ENCODE measurements at places on chromosomes 11 and 22.

- no peak for DNase-seq
These were observed 39.6 kb downstream of the NEU3 start for GRCh38 chr11:75028321-75028720.

GRCh38 chr22:37776639-37777005, 31.1 kb upstream of the GCAT start:
- DNase-seq, result no peak

- no peak for DNase-seq
These were observed 1575.6 kb upstream of the RAG2 start for GRCh38 chr11:38173676-38174075.

DNA sequence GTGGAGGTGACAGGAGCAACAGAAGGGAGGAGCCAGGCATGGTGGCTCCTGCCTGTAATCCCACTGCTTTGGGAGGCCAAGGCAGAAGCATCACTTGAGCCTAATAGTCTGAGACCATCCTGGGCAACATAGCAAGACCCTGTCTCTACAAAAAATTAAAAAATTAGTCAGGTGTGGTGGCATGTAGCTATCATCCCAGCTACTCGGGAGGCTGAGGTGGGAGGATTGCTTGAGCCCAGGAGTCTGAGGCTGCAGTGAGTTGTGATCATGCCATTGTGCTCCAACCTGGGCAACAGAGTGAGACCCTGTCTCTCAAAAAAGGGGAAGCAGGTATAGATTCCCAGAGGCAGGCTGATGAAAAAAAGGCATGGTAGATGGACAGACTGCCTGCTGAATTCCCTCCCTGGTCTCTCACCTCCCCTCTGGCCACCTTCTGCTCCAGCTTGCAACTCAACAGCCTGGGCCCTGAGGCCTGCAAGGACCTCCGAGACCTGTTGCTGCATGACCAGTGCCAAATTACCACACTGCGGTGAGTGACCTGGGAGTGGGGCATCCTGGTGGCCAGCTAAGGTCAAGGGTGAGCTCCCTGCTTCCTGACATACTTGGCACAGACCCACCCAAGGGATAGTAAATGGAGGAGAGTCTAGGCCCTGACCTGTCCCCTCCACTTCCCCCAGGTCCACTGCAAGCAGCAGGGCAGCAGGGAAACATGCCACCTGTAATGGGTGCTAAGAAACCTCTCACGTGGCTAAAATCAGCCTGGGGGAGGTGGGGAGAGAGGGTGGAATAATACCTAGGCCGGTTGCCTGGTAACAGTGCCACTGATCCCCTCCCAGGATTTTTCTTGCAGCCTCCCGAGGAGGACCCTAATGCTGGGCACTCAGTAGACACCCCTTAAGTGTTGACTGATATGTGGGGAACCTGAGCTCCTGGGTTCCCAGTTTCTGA, 4.3 kb upstream of the NHERF4 start:
- no peak for DNase-seq

DNA sequence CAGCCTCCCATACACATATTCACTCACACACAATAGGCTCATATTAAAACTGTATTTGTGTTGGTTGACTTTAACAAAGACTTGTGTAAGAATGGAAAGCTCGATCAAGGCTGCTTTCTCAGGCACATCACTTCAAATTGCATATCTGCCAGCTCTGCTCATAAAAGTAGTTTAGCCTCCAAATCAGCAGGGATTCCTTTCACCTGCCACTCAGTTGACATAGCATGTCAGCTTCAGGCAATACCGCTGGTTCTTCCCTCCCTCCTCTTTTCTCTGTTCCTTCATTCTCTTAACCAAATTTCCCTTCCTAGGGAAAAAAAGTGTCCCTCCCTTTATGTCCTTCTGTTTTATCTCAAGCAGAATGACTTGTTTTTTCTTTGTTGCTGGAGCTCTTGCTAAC, 450.4 kb upstream of the LARGE1 start:
- no peak for DNase-seq

- DNase-seq, result no peak
These were observed 32.4 kb downstream of the JAM3 start for GRCh38 chr11:134101282-134101681.

DNA sequence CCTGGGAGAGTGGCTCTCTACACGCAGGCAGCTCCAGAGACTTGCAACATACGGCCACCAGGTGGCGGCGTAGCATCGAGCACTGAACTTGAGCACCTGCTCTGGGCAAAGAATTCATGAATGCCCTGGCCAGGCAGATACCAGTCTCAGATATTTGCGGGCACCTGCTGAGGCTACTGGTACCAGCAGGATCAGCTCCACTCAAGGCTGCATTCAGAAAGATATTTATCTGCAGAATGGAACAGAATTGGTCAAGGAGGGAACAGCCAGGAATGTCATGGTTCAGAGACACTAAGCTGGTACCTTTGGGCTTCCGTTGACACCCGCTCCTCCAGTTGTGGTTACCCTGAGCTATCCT, 10.8 kb upstream of the CCDC86 start:
- peak; percentile 50 for DNase-seq

DNA sequence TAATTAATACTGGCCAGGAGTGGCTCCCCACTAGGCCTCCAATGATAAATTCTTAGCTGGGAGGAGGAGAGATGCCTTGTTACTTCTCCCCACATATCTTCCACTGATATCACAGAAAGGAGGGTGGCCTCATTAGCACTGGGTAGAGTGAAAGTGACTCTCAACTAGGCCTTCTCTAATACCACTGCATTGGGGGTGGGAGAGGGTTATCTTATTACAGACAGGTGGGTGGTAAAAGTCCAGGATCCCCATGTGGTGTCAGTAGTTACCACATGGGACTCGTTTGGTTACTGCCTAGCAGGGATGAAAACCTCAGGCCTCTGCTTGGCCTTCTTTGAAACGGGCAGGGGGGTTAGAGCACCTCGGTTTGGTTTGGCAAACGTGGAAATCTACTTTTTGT, 167.3 kb downstream of the UVRAG start:
- no peak for DNase-seq

DNA sequence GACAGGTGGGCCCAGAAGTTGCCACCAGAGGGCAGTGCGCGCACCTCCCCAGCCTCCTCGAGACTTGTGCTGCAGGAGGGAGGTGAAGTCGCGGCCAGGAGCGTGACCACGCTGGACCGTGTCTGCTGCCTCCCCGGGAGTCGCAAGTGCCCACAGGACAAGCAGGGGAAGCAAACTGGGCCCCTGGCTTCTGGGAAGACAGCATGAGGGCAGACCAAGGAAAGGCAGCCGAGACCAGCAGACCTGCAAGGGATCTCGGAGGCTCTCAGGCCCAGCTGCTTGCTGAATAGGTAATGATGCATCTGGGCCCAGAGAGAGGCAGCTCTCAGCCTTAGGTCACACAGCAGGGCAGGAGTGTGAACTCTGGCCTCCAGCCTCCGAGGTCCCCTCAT, 17.0 kb upstream of the IL2RB start:
- DNase-seq, result peak; percentile 56

GRCh38 chr11:122645847-122646246, 9.7 kb upstream of the UBASH3B start:
- no peak for DNase-seq

DNA sequence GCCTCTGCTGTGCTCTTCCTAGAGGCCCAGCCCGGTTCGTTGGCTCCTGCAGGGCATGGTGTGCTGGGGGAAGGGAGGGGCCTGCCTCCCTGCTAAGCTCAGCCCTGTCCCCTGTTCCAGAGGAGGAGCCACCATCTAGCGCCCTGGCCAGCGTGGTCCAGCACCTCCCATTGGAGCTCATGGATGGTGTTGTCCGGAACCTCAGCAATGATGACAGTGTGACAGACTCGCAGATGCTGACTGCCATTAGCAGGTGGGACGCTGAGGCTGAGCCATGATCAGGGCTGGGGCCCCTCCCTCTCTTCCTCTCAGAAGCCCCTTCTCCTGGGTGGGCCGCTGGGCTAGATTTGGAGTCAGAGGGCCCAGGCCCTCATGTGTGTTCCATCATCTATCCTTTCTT, 9.1 kb downstream of the USP35 start:
- no peak for DNase-seq

- no peak for DNase-seq
These were observed 493.3 kb downstream of the BUD13 start for GRCh38 chr11:116279511-116279910.

DNA sequence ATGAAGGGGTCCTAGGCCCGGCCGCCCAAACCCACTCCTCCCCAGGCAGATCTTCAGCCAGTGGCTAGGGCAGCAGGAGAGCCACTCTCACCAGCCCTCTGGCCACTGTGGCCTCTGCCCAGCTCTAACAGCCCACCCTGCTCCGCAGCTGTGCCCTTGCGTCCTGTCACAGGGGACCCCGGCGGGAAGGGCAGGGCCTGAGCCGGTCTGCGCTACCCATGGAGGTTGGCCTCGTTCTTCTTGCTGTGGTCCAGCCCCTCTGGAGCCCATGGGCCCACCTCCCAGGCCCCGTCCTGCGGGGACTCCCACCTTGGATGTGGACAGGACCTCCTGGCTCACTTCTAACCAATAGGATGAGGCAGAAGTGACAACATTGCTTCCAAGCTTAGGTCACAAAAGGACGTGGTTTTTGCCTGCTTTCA, 38.3 kb upstream of the TH start:
- DNase-seq, result no peak

DNA sequence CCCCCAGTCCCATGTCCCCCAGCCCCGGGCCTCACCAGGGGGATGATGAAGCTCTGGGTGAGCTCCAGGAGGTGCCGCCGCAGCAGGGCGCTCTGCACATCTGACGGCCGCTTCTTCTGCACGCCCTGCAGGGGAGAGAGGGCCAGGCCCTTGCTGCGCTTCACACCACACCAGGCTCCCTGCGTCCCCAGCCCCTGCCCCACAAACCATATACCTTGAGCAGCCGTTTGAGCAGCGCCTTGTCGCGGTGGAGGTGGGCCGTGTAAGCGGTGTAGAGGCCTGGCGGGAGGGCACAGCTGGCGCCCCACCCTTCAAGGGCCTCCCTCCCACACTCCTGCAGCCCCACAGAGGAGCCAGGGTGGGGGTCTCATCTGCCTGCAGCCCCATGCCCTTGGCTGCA, 6.2 kb upstream of the PLXNB2 start:
- DNase-seq, result no peak

DNA sequence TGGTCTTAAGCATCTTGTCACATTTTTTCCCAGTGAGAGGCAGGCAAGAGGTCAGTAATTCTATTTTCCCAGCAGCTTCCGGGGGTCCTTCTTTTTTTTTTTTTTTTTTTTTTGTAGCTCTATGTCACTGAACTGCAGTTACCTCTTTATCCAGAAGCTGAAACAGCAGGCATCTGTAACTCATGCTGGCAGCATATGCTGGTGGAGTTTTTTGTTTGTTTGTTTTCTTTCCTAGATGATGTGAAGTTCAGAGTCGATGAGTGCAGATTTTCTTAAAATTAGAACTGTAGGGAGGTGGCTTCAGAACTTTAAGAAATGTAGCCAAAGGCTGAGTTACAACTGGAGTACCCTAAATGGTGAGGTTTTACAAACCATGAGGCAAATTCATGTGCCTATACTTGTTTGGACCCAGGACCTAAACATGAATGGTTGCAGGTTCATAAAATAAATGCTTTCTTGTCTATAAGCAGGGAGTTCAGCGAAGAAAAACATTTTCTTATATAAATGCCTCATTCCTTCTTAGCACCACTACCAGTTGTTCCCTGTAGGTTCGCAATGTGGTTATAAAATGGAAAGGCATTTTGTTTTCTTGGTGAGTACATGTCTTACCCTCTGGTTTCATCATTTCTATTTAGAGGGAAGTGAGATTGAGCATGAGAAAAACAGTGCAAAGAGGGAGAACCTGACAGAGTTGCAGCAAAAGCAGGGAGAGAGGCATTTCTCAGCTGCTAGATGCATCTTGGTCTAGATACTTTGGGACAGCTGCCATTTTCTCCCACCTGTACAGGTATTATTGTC, 84.0 kb downstream of the TRIM44 start:
- peak; percentile 79 for DNase-seq

- peak; percentile 44 for DNase-seq
These were observed 10.8 kb downstream of the PPFIBP2 start for GRCh38 chr11:7524462-7525235.

DNA sequence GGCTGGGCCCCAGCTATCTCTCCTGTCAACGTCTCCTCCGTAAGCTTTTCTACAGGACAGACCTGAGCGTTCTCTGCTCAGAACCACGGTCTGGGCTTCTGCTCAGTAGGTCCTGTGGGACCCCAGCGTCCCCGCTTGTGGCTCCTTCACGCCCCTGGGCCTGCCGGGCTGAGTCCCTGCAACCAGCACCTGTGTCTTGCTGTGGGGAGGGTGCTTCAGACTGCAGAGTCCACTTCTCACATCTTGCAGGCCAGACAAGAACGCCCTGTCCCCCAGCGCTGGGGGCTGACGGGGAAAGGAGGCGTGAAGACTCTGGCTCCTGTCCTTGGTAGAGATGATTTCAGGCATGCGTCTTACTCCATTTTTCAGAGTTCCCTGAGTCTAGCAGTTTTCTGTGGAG, 1480.8 kb downstream of the BRD1 start:
- DNase-seq, result no peak

DNA sequence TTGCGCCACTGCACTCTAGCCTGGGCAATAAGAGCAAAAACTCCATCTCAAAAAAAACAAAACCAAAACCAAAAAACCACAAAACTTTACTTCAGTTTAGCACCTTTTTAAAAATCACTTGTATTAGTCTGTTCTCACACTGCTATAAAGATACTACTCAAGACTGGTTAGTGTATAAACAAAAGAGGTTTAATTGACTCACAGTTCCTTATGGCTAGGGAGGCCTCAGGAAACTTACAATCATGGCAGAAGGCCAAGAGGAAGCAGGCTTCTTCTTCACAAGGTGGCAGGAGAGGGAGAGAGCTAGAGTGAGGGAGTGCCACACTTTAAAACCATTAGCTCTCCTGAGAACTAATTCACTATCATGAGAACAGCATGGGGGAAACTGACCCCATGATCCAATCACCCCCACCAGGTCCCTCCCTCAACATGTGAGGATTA, 261.3 kb downstream of the TMEM135 start:
- peak; percentile 36 for DNase-seq

DNA sequence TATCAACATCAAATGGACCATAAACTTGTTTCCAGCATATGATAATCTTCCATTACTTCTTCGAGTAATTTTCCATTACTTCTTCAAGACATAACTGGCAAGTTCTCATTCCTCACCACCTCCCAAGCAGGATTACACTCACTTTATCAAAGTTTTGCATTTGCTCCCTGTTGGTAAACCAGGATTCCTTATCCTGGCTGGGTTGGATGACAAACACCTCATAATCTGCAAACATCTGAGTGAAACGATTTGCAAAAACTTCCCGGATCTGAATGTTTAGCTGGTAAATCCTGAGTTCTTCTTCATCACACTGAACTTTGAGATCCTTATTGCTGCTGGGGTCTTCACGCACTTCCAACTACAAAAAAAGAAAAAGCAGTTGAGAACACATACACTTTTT, 86.4 kb downstream of the DENND5A start:
- DNase-seq, result no peak

- peak; percentile 39 for DNase-seq
These were observed 737 bp downstream of the RBM4 start for GRCh38 chr11:66639066-66639813.

Measured in MV-4-11 (cell line).